ENCODE measurements at places on chromosomes 16 and 17. TPM values are rescaled to one million over a fixed set of nuclear protein-coding genes. Genes with fewer than 3 reads are reported as not detected.

DNA sequence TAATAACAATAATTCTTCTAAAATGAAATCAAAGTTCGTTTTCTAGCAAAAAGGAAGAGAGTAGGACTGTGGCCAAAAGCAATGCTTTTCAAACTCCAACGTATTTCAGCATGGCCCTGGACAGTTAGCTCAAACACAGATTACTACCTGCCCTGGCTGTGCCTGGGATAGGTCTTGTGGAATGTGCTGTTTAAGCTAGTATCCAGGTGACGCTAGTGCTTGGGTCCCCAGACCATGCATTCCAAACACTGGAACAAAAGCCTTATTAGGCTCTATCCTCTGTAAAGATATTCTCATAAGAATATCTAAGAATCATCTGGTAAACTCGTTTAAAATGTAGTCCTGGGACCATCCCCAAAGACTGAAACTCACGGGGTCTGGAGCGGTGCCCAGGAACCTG is 52.6 kb upstream of the MEAK7 start:
- no peak for DNase-seq

DNA sequence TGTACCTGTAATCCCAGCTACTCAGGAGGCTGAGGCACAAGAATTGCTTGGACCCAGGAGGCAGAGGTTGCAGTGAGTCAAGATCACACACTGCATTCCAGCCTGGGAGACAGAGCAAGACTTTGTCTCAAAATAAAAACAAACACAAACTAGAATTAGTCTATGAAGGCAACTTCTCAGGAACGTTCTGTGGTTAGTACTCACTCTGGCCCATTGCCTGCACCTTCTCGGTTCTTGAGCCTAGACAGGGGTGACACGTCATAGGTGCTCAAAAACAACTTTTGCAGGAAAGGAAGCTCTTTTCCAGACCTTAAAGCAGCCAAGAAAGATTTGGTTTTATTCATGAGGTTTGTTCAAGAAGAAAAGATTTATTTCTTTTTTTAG is 22.3 kb upstream of the CNOT1 start:
- DNase-seq, result no peak

DNA sequence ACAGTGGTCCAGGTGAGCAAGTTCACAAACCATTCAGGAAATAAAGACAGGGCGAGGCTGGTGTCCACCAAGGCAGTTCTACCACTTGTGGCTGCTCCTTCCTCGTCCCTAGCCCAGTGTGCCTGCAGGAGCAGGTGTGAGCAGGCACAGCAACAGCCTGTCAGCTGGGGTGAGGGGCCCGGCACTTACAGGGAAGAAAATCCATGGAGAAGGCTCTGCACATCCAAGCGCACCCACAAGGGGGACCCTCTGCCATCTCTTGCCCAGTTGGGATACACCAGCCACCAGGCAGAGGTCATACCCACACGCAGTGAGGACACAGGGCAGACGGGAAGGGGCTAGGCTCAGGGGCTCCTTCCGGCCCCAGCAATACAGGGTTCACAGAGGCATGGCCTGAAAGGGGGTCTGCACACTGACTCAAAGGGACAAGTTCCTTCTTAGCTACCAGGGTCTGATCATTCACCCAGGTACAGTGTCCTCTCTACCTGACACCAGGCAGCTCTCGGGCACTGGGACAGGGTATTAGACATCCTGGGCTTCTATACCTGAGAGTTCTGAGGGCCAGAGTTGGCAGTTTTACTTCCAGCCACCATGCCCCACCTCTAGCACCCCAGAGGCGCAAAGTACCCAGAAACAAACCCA is 27.0 kb downstream of the CDIP1 start:
- peak; percentile 51 for DNase-seq

DNA sequence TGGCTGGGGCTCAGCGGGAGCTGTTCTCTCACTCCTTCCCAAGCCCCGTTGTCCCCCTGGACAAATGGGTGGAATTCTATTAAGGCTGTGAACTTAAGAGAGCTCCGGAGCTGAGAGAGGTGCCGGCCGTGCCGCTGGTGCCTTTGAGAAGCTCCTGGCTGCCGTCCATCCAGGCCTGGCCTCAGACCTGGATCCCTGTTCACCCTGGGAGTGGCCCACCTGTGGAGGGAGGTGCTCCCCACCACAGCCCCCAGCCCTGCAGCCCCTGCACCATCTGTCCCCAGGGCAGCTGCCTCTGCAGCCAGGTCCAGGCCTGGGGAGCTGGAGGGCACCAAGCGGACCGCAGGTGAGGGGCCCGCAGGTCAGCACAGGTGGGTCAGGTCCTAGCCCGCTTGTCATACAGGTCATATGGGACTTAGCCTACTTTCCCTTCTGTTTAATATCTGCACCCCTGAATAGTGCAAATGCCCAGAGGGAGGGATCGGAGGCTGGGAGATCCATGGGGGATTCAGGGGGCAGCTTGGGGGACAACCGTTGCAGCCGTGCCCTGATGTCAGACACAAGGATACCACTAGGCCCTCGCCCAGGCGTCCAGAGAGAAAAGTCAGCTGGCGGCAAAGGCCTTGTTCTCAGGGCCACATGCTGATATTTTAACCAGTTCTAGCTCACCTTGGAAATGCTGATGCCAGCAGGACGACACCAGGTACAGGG is 15.2 kb upstream of the METRNL start:
- DNase-seq, result no peak

- no peak for DNase-seq
Measured at GRCh38 chr16:17403859-17404545, 66.8 kb downstream of the XYLT1 start.

- DNase-seq, result no peak
Measured at GRCh38 chr16:230949-231348, 1.7 kb upstream of the LUC7L start.

- DNase-seq, result peak; percentile 19
Measured at GRCh38 chr17:12229335-12229734, 208.7 kb downstream of the MAP2K4 start.

DNA sequence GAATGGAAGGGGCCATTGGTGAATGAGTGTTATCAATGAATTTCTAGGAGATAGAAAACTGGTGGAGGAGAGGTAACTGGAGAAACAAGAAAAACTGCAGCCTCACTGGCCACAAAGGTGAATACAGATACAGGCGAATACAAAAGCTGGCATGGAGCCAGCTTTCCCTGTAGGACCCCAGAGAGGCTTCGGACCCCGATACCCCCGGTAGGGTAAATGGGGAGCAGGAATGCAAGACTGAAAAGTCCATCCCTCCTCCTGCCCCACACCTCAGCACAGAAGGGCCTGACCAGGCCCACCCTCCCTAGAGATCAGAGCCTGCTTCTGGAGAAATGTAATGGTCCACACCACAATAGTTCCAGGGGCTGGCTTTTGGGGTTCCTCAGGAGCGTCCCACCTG is 4.9 kb upstream of the MYLK3 start:
- DNase-seq, result no peak

GRCh38 chr17:28507567-28508203 is 1.5 kb downstream of the FOXN1 start:
- DNase-seq, result no peak

DNA sequence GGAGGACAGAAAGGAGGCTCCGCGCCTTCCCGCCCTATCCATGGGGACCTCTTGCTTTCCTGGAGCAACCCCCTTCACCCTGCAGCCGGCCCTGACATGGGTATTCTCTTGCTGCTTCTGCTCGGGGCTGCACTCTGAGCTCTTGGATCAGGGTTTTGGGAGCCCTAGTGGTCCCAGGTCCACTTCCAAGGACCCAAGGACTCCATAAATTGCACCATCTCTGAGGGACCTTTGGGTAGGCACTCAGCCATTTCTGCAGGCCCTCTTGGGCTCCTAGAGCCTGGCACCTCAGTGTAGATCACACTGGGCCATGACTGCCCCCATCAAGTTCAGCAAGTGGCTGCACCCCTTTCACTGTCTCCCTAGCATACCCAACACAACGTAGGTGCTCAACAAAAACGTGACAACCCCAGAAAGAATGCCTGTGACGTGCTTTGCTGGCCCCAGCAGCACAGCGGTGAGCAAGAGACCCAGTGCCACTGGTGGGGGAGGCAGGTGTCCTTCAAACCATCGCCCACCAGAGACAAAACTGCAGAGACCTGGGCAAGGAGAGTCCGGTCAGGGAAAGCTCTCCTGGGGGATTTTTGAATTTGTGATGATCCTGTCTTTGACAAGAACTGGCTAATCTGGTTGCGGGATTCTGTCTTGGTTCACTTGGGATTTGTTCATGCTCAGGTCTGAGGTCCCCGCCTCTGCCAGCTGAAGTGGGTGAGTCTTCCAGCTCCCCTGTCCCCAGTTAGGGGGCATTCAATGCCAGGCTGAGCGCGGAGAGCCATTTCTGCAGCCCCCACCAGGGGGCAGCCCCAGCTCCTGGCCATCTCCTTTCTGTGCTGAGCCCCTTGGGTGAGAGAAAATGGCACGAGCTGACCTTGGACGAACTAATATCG is 2.5 kb upstream of the RAB11FIP4 start:
- DNase-seq, result peak; percentile 63

DNA sequence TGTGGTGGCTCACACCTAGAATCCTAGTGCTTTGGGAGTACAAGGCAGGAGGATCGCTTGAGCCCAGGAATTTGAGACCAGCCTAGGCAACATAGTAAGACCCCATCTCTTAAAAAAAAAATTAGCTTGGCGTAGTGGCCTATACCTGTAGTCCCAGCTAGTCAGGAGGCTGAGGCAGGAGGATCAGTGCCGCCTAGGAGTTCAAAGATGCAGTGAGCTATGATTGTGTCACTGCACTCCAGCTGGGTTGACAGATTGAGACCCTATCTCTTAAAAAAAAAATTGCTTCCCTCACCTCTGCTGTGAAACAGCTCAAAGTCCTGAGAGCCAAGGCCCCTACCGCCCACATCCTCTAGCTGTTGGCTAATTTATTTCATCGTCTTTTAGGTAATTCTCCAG is 10.2 kb downstream of the NDE1 start:
- no peak for DNase-seq

Gene LPCAT2
- not detected for total RNA-seq

Gene TMEM88
- 1.4 TPM for total RNA-seq

Gene HEXIM2
- 1.4 TPM for total RNA-seq

Gene TBC1D3K
- total RNA-seq, result not detected
